ENCODE measurements at places on chromosomes 1 and 21. TPM values are rescaled to one million over a fixed set of nuclear protein-coding genes. Genes with fewer than 3 reads are reported as not detected.
A peak's percentile ranks its signal among the peaks of the same experiment; 100 is the strongest.

CCDC190 gene
- 0.19 TPM for total RNA-seq

CNR2 gene
- total RNA-seq, result 0.14 TPM

ANKRD65 gene
- 1.0 TPM for total RNA-seq

DNA sequence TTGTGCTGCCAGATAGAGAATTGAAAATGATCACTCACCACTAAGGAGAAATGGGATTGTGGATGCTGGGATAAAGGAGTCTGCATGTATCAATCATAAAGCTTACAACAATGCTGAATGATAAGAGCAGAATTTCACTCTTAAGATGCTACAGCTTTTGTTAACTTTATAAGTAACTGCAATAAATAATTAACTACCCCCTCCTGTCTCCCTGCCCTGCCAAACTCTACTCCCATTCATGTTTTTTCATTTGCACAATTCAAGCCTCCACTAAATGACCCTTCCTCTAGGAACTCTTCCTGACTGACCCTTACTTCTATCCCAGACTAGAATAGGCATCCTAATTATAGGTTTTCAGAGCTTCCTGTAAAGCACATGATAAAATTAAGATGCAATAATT lies 14.9 kb downstream of the MTF1 start:
- ATAC-seq, result no peak

- peak; percentile 83 for ATAC-seq
Measured at GRCh38 chr1:90706437-90707362, 10.4 kb downstream of the BARHL2 start.

DNA sequence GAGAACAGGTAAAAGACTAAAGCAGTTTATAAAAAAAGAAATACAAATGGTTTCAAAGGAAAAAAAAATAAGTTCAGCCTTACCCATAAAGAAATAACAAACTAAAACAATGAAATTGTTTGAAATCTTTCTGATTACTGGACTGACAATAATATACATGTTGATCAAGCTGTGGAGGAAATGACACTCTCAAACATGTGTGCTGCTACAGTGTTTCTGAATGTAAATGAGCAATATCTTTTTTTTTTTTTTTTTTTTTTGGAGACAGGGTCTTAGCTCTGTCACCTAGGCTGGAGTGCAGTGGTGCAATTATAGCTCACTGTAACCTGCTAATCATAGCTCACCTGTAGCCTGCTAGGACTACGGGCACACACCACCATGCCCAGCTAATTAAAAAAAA lies 6.5 kb downstream of the EPS15 start:
- no peak for ATAC-seq

RNU1-3 gene
- 4,525 TPM for total RNA-seq

ARHGEF19 gene
- total RNA-seq, result 5.3 TPM

- no peak for ATAC-seq
Measured at GRCh38 chr1:29057700-29058099, 66.0 kb downstream of the TMEM200B start.

DNA sequence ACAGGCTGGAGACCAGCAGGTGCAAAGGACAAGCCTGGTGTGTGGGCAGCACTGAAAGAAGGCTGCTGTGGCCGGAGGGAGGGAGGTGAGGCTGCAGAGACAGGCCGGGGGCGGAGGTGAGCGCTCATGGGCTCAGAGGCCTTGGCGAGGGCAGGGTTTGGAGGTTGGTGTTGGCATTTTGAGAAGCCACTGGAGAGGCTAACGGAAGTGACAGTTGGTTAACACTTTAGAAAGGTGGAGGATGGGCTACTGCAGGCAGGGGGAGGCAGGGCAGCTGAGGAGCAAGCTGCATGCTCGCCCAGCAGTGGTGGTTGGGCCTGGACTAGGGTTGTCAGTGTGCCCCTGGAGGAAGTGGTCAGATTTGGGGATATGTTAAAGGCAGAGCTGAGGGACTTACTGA lies 37.5 kb downstream of the QSOX1 start:
- no peak for ATAC-seq

DNA sequence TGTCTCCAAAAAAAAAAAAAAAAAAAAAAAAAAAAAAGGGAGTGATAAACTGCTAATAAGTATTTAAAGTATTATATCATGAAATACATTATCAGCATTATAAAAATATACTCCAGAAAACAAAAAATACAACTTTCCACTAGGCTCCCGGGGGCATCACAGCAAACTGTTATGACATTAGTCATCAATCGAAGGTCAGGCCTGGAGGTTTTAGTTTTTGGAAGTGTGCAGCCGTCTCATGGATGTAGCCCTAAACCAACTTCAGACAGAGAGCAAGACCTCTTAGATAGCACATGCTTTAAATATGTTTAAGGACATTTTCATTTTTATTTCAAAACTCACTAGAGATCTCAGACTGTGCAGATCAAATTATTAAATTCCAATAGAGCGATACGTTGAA lies 106.3 kb downstream of the RERE start:
- ATAC-seq, result no peak

GRCh38 chr1:15106608-15107007 lies 46.9 kb upstream of the TMEM51 start:
- ATAC-seq, result no peak

- ATAC-seq, result no peak
Measured at GRCh38 chr1:4076346-4076745, 176.3 kb upstream of the C1orf174 start.

TMIGD3 gene
- total RNA-seq, result 0.68 TPM

PLXNA2 gene
- 14.3 TPM for total RNA-seq

NECTIN4 gene
- 0.47 TPM for total RNA-seq

DNA sequence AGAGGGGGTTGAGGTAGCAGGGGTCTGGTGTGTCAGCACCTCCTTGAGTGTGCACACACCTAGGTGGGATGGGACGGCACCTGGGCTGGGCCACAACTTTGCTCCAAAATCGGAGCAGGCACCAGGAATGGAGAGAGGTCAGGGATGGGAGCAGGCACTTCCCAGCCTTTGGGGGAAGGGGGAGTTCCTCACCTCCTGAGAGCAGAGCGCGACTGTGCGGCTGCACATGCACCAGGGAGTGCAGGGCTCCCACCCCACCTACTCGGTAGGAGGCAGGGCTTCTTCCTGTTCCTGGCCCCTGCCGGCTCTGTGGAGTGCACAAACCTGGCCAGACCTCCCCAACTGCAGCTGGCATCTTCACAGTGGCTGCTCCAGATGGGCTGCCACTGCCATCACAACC lies 399.3 kb downstream of the NCAM2 start:
- no peak for ATAC-seq

KRTAP24-1 gene
- not detected for total RNA-seq

TMEM200B gene
- 0.43 TPM for total RNA-seq

DNA sequence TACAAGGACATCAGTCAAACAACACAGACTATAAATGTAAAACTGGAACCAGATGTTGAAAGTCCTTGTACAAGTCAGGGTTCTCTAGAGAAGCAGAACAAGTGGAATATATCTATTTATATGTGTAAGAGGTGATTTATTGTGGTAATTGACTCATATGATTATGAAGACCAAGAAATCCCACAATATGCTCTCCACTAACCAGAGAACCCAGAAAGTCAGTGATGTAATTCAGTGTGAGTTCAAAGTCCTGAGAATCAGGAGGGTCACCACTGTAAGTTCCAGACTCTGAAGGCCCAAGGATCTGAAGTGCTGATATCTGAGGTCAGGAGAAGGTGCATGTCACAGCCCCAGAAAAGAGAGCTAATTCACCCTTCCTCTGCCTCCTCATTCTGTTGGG lies 57.0 kb downstream of the LRRC53 start:
- no peak for ATAC-seq

FMO2 gene
- total RNA-seq, result not detected

GRCh38 chr1:116514708-116515525 lies 55.9 kb downstream of the CD58 start:
- ATAC-seq, result no peak

- ATAC-seq, result no peak
Measured at GRCh38 chr1:50505427-50505826, 82.2 kb upstream of the DMRTA2 start.

DNA sequence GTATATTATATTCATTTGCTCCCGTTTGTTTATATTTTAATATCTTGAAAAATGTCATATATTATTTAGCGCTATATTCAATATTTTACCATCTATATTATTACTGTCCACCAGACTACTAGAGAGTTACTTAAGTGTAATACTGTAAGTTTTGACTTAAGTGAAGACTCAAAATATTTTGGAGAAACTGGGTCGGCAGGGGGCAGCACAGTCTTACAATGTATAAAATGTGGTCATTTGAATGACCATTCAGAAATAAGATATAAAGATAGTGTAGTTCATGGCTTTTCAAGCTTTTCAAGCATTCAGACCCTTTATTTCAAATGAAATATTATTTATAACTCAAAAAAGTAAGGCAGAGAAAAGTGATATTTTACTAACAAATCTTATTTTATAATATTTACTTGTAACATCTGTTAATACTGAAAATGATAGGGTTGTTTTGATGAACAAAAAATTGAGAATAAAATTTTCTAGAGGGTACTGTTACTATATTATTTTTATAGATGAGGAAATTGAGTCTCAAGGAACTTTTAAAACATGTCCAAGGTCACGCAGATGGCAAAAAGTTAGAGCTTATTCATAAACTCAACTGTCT lies 89.0 kb upstream of the SERTAD4 start:
- ATAC-seq, result no peak

HSD3B1 gene
- total RNA-seq, result not detected

- ATAC-seq, result no peak
Measured at GRCh38 chr21:32329776-32330175, 31.1 kb downstream of the MRAP start.

GRCh38 chr1:150021191-150021694 lies 10.7 kb upstream of the OTUD7B start:
- no peak for ATAC-seq

- peak; percentile 96 for ATAC-seq
Measured at GRCh38 chr1:39183503-39184353, 20.8 kb upstream of the MACF1 start.

LCE2B gene
- not detected for total RNA-seq

NHLH1 gene
- total RNA-seq, result not detected

GRCh38 chr21:42123219-42123908 lies 52.2 kb downstream of the UMODL1 start:
- ATAC-seq, result no peak

ATAD3C gene
- total RNA-seq, result 0.40 TPM

NBPF4 gene
- total RNA-seq, result 0.05 TPM

PDPN gene
- 18.0 TPM for total RNA-seq

CLCA2 gene
- not detected for total RNA-seq

XCL1 gene
- total RNA-seq, result not detected

DNA sequence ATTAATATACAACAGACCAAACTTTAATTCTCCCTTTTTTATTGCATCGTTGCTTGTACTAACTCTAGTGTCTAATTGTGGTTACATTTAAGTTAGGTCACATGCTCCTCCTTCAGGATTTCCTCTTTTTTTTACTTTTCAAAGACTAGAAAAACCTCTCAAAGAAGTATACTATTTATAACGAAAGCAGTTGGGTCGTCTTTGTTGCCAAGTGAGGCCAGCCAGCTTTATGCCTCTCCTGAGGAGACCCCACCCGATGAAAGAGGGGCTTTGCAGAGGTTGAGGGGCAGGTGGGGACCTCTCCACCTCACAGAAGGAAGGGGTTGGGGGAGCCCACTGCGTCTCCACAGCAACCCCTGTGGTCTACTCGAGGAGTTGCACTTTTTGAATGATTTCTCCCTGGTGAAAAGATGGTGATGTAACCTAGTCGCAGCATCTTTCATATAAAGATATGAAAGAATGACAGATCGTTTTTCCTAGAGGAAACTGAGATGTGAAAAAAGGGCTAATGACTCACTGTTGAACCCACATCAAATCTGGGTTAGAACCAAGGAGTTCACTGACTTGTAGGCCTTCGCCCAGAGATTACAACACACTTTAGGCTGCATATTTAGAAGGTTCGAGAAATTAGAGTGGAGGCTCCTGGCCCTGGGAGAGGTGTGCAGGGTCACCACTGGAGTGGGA lies 6.4 kb downstream of the TGFB2 start:
- ATAC-seq, result peak; percentile 42

TNFRSF4 gene
- total RNA-seq, result 1.0 TPM

SH3BP5L gene
- total RNA-seq, result 25.3 TPM

OR2L3 gene
- total RNA-seq, result 0.20 TPM

DNA sequence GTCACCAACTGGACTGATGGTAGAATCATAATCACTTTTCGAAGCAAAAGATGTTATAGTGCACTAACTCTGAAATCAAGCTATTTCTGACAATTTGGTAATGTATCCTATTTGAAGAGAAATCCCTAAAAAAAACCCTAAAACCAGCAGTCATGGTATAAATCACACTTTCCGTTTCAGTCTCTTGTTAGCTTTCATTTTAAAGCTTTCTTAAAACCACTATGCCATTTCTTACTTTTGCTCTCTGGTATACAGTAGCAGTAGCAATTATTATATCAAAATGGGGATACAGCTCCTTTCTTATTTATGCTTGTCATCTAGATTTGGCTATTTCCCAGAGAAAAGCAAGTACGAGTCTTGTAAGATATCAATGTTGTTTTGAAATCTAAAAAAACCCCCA lies 323.3 kb downstream of the KCTD3 start:
- no peak for ATAC-seq

- no peak for ATAC-seq
Measured at GRCh38 chr1:39509360-39510009, 18.0 kb downstream of the BMP8A start.
